GM18507 (cell line): ENCODE measurements at places on chromosomes 1 and 21.

GRCh38 chr1:162691999-162692575, 59.8 kb downstream of the DDR2 start:
- DNase-seq: no peak

- no peak for DNase-seq
These were observed 152.3 kb upstream of the DNAH14 start for GRCh38 chr1:224777180-224777579.

- DNase-seq: no peak
These were observed 125.2 kb upstream of the F3 start for GRCh38 chr1:94666797-94667196.

DNA sequence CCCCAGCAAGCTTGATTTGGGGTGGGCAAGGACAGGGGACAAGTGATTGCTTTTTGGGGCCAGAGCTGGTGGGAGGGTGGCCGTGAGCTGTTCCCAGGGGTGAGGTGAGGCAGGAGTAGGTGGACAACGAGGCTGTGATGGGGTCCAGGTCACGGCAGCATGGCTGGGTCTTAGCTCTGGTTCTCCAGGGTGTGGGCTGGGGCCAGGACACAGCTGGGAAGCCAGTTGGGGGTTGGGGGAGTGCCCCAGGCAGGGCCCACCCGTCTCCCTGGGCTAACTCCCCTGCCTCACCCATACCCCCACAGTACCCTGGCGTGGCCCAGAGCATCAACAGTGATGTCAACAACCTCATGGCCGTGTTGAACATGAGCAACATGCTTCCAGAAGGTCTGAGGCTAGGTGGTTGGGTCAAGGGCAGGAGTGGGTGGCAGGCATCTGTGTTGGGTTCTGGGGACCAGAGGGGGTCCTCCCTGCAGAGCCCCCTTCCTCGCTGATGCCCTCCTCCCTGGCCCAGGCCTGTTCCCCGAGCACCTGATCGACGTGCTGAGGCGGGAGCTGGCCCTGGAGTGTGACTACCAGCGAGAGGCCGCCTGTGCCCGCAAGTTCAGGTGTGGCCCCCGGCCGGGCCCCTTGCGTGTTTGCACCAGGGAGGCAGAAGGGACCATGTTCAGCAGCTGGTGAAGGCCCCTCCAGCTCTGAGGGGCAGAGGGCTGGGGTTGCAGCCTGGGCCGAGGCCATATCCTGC, 43.3 kb downstream of the COQ8A start:
- no peak for DNase-seq

GRCh38 chr21:25565272-25566211, 41.7 kb downstream of the MRPL39 start:
- DNase-seq: no peak

DNA sequence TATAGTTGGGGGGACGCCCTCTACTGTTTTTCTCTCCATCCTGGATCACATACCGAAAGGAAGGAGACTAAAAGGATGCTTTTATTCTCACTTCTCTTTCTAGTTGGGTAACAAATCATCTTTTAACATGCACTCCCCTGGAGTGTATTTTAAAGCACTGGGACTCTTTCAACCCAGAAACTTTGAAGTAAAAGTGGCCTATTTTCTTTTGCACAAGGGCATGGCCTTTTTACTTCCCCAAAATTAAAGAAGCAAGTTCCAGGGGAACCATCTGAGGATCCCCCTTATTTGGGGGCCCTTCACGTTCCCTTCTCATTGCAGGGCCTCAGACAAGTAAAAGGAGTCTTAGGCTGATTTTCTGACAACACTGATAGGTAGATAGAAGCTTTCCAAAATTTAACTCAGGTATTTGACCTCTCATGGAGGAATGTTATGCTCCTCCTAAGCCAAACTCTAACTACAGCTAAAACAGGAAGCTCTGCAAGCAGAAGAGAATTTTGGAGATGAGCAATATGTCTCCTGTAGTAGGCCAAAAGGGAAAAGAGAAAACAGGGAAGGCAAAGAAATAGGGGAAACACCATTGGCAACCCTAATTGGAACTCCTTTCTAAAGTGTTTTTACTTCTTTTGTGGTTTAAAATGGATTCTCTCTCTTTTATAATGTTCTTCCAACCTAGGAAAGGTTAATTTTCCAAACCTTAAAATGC, 8.9 kb upstream of the CD46 start:
- no peak for DNase-seq

DNA sequence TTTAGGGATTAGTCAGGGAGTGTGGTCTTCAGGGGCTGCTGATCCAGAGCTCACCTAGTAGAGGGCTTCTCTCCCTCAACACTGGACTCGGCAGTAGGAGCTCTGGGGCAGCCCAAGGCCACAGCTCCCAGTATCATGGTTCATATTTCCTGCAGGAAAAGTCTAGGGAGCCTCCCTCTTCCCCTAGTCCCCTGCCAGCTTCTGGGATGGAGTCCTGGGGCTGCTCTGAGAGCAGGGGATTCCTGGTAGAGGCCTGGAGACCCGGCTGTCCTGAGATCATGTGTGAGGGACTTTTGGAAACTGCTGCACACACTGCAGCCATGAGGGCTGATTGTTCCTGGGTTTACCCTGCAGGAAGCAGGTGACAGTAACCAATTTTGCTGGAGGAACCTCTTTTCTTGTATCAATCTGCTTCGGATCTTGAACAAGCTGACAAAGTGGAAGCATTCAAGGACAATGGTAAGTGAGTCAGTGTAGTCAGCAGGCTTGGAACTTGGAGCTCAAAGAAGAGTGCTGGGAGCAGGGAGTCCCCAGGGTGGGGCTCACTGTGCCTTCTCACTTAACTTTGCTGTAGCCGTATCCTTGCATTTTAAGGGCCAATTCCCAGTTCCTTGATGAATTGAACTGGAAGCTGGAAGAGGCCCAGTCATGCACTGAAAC, 16.3 kb downstream of the STRIP1 start:
- DNase-seq: no peak

DNA sequence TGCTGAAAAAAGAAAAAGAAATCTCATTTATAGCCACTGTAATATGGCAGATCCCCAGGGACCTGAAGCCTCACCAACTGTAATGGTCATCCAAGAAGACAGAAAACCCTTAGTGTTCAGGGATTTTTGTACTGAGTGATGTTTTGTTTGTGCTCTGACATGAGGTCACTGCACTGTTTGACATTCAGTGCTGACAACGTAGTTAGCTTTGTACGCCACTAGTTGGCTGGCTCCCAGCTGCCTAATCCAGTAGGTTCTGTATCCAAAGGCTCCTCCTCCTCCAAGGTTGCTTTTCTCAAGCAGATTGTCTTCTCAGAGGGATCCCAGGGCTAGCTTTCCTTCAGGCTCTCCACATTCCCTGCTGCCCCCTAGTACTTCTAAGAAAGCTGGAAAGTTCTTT, 9.5 kb upstream of the YRDC start:
- no peak for DNase-seq

- peak; percentile 69 for DNase-seq
These were observed at the start of gene METTL25B for GRCh38 chr1:156727926-156728598. Gene METTL25B, plus strand, starts transcription at chr1:156728469. Its CDS starts 636 bp downstream, at chr1:156729105.

DNA sequence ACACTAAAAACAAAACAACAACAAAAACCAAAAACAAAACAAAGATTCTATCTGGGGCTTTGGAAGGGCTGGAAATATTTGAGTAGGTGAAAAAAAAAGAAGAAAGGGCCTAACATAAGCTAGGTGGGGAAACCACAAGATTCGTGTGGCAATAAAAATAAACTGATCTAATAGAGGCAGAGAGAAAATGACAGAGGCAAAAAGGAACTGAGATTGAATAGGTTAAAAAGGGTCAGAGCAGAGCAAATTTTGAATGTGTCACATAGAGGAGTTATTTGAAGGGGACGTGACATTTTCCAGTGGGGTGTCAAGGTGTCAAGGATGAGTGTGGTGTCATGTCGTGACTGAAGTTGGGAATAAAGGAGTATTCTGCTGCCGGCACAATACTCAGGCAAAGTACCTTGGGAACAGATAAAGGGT, 65.2 kb upstream of the RALGPS2 start:
- DNase-seq: peak; percentile 17

DNA sequence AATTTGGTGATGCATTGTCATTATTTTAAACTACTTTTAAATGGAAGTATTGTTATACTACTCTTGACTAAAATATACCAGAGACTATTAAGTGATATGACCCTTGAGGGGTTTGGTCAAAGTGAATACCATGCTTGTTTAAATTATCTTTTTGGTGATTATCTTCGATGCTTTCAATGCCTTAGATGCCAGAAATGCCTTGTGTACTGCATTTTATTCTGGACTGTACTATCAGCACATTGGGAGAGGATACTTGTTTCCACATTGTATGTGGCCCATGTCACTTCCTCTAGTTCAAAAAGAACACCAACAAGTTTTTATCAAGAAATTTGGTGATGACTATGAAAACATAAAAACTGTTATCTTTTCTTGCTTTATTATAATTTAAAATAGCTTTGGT, 16.3 kb downstream of the MAP3K7CL start:
- DNase-seq: no peak

DNA sequence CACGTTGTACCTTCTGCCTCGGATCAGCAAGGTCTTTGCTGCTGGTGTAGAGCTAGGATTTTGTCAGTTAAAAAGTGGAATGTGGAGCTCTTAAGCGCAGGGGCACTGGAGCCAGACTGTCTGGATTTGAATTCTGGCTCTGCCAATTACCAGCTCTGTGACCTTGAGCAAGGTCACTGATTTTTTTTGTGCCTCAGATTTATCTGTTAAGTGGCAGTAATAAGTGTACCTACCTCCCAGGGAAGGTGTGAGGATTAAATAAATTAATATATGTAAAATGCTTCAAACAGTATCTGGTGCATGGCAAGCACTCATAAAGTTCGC, 40.3 kb downstream of the UBE2U start:
- DNase-seq: no peak

DNA sequence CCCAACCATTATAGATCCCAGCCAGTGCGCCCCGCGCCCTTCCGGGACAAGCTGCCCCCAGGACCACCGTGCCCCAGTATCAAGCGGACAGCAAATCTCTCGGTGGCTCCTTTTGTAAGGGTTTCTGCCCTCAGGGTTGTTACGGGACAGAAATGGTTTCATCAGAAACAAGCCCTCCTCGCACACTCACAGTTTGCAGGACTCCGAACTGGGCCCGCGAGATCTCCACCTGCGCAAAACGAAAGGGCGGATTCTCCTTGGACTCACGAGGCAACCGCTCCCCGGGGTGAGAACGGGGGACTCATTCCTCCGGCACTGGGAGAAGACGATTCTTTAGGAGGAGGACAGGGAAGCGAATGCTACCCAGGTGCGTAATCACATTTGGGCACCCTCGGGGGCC, 51.1 kb upstream of the H6PD start:
- DNase-seq: no peak

DNA sequence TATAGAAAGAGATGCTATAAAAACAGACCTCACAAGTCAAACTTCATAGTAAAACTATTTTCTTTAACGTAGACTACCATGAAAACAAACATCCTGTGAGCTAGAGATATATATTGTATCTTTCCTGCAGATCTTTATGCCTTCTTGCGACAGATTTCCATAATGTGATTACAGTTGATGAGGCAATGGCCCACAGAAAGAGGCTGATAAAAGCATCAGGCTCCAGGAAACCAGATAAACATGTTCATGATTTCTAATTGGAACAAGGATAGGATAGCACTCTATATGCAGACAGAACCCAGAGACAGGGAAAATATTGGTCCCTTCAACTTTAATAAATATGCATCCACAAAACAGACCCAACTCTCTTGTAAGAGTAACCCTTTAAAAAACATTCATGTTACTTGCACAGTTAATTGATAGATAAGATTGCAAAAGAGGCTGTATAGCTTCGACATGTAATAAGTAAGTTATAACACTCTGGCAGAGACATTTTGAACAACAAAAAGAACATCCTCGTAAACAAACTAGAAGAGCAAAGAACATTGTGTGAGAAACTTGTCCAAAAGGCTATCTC, 329.4 kb downstream of the AGBL4 start:
- DNase-seq: no peak

DNA sequence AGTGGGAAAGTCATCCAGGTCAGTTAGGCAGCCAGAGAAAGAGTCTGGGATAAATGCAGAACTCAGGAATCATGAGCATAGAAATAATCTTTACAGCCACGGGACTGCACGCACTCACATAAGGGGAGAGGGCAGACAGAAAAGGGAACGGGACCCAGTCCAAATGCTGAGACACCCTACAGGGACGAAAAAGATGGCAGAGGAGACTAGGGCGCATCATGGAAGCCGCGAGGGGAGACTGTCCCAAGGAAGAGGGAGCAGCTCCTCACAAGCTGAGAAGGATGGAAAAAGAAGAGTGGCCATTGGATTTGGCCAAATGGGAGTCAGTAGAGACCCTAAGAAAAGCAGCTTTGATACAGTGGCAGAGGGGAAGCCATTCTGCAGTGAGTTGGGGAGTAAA, 102.9 kb upstream of the TLR5 start:
- no peak for DNase-seq
